Fibroblast of villous mesenchyme (primary cell): ENCODE measurements at places on chromosomes 13 and 19. TPM values are rescaled to one million over a fixed set of nuclear protein-coding genes. Genes with fewer than 3 reads are reported as not detected.
A peak's percentile ranks its signal among the peaks of the same experiment; 100 is the strongest.

DNA sequence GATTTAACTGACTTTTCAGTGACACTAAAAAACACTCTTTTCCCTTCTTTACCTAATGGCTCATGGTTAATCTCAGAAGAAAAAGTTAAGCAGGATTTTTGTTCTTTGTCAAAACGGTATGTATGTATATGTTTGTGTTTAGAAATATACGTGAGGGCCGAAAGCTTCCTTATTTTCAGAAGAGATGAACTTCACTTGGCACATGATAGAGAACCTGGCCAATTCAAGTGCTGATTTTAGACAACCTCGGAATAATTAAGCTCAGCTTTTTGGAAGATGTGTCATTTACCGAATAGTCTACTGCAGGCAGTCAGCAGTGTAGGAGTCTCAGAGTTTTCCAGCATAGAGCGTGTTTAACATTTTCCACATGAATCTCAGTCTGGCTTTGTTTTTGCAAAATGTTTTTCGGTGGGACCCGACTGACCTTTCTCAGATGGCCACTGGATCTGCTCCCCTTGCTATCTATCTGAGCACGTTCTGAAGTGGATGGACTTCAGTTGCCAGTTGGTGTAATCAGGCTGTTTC lies 4.6 kb downstream of the RNASEH2B start:
- DNase-seq, result no peak

GRCh38 chr13:47598340-47598911 lies 402.6 kb downstream of the SUCLA2 start:
- peak; percentile 19 for DNase-seq

GRCh38 chr13:48038761-48039160 lies 1.2 kb downstream of the NUDT15 start:
- no peak for DNase-seq

The SPART gene
- 60.6 and 106 TPM in 2 replicates for total RNA-seq

- DNase-seq, result peak; percentile 9
Observed at GRCh38 chr13:102405499-102406100, 3.8 kb upstream of the FGF14 start.

GRCh38 chr13:75135325-75135825 lies 346.6 kb downstream of the TBC1D4 start:
- peak; percentile 75 for DNase-seq

DNA sequence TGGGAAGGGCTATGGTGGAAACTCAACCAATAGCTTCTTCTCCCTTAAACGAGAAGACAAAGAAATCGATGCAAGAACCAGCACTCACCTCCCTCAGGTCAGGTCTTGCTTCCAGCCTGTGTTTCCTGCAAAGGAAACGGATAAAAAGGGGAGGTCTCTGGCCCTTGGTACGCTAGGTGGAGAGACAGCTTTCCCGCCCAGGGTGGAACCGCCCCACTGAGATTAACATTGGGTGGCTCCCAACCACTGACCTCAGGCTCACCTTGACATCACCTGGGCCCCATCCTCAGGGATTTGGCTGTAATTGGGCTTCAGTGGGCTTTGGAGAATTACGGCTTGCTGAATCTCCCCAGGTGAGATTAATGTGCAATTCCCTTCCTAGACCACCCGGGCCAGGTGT lies at the start of gene NLRP7:
TSS of gene NLRP7 (minus strand) at position 150 of the 400 bp plus-strand sequence.
- DNase-seq, result no peak
